ENCODE measurements at places on chromosomes 1 and 21.

- H3K4me3 ChIP-seq: no peak overlapping the region
- H3K4me1 ChIP-seq: peaks cover 6% of the 10 kb centered on the region
- H3K27ac ChIP-seq: no peak overlapping the region
- no peaks in the 10 kb centered on the region for H3K36me3 ChIP-seq
- H3K27me3 ChIP-seq: no peaks in the 10 kb centered on the region
- no peak for DNase-seq
Observed at GRCh38 chr1:64269558-64269884, 66.1 kb downstream of the UBE2U start.

GRCh38 chr1:91406773-91407389, 2.2 kb upstream of the HFM1 start:
- no peak overlapping the region for H3K4me3 ChIP-seq
- DNase-seq: no peak
- no peak overlapping the region for H3K27ac ChIP-seq
- H3K4me1 ChIP-seq: peaks cover 3% of the 10 kb centered on the region

- peak overlapping the region; percentile 82 for H3K4me3 ChIP-seq
- H3K27ac ChIP-seq: peak overlapping the region; percentile 96
- peaks cover 36% of the 10 kb centered on the region for H3K4me1 ChIP-seq
- no peaks in the 10 kb centered on the region for H3K27me3 ChIP-seq
- DNase-seq: no peak
Observed at GRCh38 chr21:15731243-15731613, 1.4 kb downstream of the USP25 start.

- no peaks in the 10 kb centered on the region for H3K36me3 ChIP-seq
- no peak overlapping the region for H3K27ac ChIP-seq
- no peaks in the 10 kb centered on the region for H3K27me3 ChIP-seq
- no peak for DNase-seq
Observed at GRCh38 chr21:32884062-32884461, 112.5 kb upstream of the PAXBP1 start.
